ENCODE measurements at places on chromosomes 13 and 19.

GRCh38 chr13:31036731-31037695 is 104.6 kb downstream of the TEX26 start:
- no peak for DNase-seq

DNA sequence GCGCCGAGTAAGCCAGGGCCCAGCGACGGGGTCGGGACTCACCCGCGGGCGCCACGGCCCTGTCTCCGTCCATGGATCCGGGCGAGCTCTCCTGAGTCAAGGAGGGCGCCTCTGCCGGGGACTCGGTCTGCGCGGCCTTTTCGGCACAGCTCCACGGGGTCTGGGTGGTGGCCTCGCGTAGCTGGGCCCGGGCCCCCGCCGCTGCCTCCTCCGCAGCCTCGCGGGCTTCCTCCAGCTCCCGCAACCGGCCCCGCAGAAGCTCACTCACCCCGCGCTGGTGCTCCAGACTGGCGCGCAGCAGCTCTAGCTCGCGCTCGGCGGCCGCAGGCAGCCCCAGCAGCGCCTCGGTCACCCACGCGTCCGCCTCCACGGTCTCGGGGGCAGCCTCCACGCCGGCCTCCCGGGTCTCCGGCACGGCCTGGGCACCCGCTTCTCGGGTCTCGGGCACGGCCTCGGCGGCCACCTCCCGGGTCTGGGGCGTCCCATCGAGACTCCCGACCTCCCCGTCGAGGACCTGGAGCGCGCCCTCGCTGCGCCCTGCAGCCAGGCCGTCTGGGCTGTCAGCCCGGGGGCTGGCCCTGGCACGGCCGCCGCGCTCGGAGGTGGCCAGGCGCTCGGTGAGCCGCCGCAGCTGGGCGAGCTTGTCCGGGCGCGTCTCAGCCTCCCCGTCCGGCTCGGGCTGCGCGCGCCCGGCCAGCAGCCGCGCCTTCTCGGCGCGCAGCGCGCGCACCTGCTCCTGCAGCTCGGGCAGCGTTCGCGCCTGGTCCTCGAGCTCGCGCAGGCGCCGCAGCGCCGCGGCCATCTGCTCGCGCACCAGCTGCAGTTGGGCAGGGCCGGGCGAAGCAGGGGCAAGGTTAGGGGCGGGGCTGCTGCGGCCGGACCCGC is 8.4 kb downstream of the KANK3 start:
- no peak for DNase-seq

DNA sequence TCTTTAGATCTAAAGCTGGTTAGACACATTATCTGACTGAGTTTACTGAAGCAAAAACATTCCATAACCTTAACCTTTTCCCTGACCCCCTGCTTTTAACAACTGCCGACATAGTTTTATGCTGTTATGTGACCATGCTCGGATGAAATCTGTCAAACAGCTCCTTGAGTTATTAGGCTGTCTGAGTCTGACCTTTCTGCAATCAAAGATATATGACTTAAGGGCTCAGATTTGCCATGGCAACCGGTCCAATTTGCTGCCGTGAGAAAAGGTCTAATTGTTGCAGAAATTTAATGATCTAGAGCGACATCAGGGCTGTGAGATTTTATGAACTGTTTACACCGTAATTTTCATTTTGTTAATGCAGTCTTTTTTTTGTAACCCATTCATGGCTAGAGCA is 61.8 kb downstream of the URI1 start:
- DNase-seq = no peak

DNA sequence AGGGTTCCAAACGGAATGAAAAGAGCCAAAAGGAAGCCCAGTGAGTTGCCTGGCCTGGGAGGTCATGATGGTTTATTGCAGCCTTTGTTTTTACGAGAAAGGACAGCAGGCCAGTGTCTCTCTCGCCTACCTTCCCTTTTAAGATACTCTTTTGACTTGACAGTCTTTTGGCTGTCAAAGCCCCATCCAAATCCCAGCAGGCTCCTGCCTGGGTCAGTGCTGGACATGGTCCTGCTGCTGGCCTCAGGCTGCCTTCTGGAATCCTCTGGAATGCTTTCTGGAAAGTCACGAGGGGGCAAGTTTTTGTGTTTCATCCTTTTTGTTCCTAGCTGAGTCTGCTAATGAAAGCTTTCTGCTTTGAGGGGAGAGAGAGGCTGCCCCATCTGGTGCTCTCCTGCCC is 444.8 kb downstream of the OLFM4 start:
- no peak for DNase-seq

DNA sequence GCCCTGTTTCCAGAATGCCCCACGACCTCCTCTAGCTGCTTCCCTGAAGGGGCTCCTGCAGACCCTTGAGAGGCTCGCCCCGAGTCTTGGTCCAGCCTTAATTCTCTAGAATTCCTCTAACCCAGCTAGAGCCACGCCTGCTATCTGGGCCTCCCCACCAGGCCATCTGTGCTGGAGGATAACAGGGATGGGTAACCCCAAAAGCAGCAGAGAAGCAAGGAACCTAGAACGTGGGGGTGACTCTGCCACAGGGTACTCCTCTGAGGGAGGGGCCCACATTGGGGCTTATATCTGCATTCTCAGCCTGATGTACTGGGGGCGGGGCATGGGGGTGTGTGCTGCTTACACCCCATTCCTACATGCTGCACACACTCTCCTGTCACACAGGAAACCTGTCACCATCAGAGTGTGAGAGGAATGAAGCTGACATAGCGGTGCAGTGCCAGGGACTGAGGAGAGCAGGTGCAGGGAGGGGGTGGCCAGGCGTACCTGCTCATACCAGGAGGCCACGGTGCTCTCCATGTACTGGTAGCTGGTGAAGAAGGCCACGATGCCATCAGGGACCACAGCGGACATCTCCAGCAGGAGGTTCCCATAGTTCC is 13.8 kb downstream of the KLC3 start:
- no peak for DNase-seq

DNA sequence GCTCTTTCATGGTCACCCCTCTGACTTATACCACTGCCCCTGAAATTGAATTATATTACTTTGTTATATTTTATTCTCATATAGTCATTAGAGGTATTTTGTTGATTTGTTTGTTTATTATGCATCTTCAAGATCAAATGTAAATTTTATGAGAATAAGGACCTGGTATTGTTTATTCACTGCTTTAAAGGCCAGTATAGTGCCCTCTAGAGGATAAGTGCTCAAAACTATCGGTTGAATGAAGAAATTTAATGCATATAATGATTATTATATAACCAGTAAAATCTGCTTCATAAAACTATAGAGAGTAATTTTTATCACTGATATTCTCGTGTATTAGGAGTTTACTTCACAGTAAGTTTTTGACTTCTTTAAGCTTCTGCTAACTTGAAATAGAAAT is 1401.9 kb downstream of the SLITRK1 start:
- no peak for DNase-seq

DNA sequence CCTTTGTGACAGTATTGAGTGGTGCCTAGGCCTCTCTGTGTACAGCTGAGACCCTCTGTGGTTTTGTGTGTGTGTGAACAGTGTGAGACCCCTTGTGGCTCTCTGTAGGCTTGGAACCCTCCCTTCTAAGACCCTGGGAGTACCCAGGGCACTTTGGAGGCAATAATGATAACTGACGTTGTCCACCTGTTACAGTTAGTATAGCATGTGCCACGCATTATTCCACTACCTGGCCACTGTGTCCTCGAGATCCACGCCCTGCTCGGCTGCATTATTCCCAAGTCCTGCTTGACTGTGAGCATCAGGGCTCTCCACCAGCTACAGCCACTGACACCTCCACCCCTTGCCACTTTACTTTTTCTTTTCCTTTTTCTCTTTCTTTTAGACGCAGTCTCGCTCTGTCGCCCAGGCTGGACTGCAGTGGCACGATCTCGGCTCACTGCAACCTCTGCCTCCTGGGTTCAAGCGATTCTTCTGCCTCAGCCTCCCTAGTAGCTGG is 2.0 kb downstream of the GRAMD1A start:
- DNase-seq = no peak

DNA sequence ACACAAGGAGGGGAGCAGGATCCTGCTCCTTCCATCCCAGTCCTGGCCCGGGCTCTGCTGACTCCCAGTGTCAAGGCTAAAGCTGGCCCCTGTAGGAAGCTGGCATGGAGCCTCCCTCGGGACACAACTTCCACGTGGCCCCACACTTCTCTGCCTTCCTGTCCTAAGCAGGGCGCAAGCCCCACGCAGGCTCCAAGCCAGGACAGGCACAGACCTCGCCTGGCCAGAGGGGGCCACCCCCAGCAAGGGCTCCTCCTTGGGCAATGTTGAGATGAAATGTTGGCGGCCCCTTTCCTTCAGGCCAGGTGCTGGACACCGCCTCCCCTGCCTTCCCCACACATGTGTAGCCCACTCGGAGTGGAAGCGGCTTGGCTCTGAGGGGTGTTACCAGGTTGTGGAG is 66.6 kb downstream of the COL4A1 start:
- no peak for DNase-seq

DNA sequence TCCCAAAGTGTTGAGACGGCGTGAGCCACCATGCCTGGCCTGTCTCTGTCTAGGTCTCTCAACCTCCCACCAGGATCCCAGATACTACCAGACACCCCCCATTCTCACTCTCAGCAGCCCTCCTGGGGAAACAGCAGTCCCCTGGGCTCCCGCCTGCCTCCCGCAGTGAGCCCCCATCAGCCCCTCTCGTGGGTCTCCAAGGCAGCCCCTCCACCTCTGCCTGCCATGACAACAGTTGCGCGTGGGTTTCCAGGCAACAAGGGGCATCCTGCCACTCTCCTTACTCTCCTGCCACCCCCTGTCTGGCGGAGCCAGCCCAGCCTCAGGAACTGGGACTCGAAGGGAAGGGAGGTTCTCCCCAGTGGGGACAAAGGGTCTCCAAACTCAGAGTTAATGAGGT is 5.2 kb downstream of the LRRC4B start:
- DNase-seq = no peak

- DNase-seq = no peak
Observed at GRCh38 chr13:90416938-90417337, 930.5 kb upstream of the MIR17HG start.

DNA sequence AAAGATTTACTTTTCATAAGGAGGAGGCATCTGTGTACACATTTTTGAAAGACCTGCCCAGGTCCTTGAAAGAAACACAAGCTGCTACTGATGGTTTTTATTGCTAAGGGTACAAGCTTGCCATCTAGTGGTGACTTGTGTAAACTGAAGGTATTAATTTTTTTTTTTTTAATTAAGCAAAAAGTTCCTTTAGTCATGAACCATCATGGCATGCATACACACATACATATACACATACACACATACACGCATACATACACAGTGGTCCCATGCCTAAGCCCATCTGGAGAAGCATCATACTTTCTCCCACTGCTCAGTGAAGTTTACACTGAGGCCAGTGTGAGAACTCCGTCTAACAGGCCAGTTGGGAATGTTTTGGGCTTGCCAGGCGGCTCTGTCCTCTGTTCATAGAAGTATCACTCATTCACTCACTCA is 312.5 kb downstream of the DCLK1 start:
- DNase-seq = no peak

- DNase-seq = no peak
Observed at GRCh38 chr19:48102870-48103751, 7.5 kb downstream of the PLA2G4C start.

DNA sequence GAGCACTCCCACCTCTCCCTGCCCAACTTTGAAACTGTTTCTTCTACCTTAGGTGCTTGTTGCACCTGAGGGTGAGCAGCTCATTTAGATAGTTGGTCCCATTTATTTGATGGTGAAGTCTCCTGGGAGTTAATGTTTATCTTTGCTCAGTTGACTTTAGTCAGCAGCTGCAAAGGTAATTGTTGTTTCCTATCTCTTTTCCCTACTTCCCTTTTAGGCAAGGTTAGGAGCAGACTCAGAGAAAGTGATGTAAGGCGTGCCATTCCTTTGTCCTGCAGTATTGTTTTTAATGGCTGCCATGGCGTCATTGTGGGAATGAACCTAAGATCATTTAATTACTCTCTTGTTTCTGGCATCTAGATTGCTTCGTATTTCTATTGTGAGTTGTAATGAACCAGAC is 11.6 kb downstream of the AKAP11 start:
- no peak for DNase-seq

DNA sequence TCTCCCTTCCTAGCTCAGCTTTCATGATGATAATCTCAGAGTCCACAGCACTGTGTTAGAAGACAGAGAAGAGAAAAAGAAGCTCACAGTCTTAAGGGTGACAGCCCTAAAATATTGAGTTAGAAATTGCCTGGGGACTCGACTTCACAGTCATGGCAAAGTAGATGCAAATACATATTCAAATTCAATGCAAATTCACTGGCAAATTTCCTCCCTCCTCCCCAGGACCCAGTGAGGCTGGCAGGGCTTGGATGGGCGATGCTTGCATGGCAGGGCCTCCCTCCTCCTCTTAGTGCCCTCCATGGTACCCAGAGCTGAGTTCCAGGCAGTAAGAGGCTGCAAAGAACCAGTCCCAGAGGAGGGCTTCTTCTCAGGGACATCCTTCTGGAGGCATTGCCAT is 115.6 kb upstream of the UQCRFS1 start:
- DNase-seq = no peak

DNA sequence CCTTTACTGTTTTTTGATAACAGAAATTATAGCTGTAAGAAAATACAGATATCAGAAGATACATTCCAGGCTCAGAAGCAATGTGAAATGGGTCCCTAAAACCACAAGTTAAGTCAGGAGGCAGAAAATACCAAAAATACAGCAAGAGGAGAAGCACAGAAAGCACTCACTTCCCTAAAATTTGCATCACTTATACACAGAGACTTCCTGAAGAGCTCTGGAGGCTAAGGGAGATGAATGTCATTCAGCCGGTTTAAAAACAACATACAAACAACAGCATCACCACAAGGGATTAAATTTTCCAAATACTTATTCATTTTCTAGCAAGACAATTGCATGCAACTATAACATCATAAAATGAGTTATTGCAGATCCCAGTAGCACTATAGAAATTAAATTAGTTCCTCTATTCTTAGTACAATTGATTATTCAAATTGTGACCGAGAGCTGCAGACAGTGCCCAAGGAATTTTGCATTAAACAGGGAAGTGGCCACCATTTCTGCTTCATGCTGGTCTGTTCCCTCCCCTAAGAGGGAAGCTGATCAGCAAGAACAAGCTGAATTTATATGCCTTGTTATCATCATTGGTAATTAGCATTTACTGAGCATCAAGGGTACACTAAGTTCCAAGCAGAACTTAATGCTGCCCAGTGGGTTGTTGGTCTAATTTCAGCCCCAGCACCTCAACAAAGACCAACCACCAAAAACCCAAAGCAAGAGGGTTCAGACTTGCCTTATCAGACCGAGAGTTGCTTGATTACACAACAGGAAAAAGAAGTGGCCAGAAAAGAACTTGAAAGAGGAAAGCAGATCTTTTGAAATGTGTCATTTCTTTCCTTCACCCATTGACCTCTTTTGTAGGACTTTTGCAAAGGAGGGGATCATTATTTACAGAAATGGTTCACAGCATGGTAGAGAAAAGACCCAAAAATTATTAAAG is 140.7 kb downstream of the KCTD12 start:
- no peak for DNase-seq

DNA sequence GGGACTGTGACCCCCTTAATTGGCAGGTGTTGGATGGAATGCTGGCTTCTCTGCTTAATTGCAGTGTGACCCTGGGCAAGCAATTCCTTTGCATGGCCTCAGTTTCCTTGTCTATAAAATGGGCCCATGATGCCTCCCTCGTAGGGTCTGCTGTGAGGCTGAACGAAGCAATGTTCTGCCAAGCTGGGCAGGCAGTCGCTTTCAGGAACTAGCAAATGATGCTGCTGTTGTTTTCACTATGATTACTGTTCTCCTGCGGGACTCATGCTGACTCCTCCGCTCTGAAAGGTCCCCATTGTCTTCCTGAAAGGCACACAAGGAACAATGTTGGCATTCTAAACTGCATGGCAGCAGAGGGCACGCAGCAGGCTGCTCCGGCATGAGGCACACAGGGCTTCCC is 6.8 kb downstream of the BICRA start:
- no peak for DNase-seq

- no peak for DNase-seq
Observed at GRCh38 chr13:102872131-102872530, 26.3 kb downstream of the ERCC5 start.
